ENCODE measurements at places on chromosomes 13 and 19.

GRCh38 chr19:2171349-2172145 lies 7.8 kb downstream of the DOT1L start:
- no peak for DNase-seq

DNA sequence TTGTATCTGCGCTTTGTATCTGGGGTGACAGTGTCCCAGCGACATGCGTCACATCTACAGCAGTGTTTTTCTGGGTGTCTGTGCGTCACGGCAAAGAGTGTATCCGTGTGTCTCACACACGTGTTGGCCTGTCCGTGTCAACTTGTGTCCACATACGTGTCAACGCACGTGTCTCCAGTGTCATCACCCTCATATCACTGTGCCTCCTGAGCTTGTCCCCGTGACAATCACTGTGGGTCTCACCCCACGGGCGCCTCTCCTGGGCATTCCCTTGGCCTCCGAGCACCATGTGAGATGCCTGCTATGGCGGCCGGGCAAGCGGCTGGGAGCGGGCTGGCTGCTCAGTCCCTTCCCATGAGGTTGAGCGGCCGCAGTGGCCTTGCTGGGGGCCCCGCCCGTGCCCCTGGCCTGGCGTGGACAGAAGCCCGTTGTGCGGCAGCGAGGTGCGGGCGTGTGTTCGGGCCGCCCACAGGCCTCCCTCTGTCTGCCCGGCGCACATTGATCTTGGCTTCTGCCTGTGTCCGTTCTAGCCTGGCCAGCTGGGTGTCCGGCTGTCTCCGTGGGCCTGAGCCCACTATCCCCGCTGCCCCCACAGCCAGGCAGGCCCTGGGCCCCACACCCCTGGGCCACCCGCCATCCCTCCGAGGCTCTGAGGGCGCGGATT lies 6.4 kb downstream of the NFIX start:
- DNase-seq: no peak

- DNase-seq: no peak
Observed at GRCh38 chr19:6610934-6611852, 20.2 kb upstream of the CD70 start.

DNA sequence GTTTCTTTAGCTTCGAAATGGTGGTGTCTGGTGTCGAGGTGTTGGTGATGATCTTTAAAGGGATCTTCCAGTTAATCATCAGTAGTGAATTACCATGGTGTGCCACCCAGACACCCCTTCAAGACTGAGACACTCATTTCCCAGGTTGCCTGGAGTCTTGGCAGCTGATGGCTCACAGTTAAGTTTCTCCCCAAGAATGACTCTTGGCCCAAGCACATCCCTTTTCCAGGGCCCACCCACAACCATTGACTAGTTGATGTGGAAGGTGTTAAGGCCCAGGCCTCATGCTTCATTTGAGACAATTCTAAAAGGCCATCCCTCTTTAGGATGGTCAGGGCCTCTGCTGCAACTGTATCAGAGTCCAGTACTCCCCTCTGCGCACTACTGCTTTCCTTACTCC lies 145.5 kb downstream of the FOXO1 start:
- DNase-seq: no peak

DNA sequence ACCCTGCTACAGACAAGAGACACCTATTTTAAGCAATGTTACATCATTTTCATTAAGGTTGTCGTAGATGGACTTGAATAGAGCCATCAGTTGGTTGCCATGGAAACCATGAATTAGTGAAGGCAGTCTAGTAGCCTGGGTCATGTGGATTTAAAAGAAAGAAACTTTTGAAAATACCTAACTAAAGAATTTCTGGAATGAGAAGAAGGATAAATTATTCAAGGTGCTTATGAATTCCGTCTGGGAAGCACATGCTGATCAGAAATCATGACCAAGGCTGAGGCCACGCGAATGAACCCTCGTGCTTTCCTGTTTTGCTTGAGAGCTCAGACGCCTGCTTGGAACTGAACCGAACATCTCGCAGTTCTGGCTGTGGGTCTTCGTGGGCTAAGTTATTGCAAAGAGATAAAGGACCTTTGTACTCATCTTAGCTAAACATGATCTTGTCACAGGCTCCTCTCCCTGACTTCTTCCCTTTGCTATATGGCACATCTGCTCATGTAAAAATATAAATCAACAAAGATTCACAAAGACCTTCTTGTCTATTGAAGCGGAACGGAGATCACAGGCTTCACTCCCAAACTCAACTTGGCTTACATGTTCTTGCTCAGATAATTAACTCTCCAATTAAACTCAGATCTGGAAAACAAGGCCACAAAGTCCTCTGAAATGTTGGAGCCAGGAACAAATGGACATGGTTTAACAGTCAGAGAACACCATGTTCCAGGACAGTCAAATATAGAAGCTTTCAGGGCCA lies 140.2 kb downstream of the NUFIP1 start:
- no peak for DNase-seq

- DNase-seq: no peak
Observed at GRCh38 chr19:35663981-35664380, 2.3 kb upstream of the UPK1A start.

Data from NCI-H460 (cell line).